DMS79 treated with DMSO at 0.1 percent for 48 hours (cell line): ENCODE measurements at places on chromosomes 4 and X.

GRCh38 chr4:52956691-52957090, 94.6 kb downstream of the RASL11B start:
- no peak for DNase-seq

DNA sequence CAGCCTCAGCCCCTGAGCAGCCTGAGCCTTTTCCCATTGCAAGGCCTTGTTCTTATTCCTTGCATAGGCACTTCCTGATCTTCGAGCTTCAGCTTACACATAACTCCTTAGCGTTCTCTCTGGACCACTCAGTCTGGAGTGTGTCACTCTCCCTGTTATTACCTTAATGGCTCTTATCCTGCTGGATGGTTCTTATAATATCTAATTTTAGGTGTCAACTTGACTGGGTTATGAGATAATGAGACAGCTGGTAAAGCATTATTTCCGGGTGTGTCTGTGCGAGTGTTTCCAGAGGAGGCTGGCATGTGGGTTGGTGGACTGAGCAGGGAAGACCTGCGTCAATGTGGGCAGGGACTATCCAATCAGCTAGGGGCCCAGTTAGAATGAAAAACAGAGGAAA, 75.7 kb downstream of the HAUS3 start:
- peak; percentile 23 for DNase-seq

DNA sequence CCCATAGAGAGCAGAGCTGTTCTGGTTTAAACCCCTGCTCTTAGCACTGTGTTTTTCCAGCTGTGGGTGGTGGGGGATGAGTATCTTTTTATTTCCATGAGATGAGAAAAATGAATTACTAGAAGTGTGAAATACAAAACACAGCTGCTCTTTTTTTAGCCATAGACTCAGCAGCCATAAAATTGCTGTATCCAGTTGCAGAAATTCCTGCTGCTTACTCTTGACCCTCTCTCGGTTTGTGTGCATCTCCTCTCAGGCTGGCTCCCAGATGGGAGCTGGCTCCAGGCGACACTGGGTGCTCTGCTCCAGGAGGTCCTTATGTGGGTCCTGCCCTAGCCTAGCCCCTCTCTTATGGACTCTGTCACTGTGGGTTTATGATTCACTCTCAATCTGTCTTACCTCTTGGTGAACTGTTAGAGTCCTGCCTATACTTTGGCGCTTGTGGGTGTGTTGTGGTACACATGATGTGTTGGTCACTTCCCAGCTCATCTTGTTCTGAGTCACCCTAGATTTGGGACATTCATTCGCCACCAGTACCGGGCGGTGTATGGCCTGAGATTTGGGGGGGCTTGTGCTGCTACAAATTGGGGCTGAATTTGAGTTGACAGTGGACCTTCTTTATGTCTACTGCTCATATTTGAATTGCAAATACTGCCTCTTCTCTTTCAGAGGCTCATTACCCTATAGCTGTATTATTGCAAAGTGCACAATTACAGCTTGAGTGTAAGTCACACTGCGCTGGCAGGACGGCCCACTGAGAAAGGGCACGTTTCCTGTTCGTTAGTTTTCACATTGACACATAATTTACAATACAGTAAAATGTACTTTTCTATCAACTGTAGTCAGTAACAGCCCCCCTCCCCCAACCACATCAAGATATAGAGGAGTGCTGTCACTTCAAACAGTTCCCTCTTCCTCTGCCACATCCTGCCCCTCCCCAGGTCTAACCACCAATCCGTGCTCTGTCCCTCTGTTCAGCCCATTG, 46.9 kb upstream of the MSANTD1 start:
- DNase-seq: no peak

- DNase-seq: no peak
These were observed 78.4 kb downstream of the GRID2 start for GRCh38 chr4:92382128-92382527.

DNA sequence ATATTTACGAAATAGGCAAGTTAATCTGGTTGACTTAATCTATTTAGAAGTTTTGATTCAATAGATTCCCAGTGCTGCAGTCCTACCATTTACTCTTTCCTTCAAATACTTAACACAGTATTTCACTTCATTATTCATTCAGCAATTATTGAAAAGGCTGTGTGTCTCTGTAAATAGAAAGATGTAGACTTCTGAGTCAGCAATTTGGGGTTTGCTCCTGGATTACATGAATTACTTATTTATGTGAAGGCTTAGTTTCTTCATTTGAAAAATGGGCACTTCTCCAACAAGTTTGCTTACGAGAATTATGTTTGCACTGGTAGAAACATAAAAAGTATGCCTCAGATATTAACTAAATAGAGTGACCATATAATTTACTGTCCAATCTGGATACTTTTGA, 17.4 kb downstream of the ADAM29 start:
- DNase-seq: no peak

DNA sequence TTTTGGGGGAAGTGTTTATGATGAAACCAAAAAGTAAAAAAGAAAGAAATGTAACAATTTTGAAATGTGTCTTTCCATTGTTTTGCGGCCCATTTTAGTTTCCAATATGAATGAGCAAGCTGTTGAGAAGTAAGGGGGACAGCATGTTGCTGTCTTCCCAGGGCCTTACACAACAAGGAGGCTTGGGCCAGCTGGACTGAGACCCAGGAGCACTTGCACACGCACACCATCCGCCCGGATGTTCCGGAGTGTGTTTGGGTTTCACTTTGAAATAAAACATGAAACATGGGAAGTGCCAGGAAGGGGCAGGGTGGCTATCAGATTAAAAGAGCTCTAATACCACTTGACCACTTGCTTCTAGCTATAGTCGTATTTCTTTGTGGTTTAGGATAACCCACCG, 144.4 kb downstream of the NHS start:
- no peak for DNase-seq

- no peak for DNase-seq
These were observed 23.9 kb downstream of the ACSL4 start for GRCh38 chrX:109709129-109709631.

DNA sequence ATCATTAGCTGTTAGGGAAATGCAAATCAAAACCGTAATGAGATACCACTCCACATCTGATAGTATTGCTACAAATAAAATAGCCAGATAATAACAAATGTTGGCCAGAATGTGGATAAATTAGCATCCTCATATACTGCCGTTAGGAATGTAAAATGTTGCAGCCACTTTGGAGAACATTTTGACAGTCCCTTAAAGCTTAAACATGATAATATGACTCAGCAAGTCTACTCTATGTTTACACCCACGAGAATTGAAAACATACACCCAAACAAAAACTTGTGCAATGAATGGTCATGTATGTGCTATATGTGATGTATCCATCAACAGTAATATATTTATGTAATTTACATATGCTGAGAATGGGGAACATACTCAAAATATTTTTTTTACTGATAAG, 78.2 kb downstream of the GSTCD start:
- DNase-seq: no peak

DNA sequence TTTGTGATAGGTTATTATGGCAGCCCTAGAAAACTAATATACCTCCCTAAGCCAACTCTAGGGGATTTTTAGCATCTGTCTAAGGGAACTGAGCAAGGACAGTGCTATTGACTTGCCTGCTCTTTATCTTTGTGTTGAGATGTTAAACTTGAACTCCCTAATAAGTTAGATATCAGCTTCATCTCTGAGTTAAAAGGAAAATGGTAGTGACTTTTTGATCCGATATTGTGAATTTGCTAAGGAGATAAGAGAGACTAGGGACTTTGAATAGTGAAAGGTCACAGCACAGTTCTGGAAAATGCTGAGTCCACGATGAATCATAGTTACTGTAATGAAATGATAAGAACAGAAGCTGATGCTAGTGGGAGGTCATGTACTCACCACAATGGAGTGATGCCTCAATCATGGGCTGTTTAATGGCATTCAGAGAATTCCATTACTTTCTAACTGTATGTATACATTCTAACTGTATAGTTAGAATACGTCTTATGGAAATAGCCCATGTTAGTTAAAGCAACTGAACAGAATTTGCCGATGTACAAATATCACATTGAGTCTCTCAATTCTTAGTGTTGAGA, 147.2 kb downstream of the GLRA3 start:
- no peak for DNase-seq

DNA sequence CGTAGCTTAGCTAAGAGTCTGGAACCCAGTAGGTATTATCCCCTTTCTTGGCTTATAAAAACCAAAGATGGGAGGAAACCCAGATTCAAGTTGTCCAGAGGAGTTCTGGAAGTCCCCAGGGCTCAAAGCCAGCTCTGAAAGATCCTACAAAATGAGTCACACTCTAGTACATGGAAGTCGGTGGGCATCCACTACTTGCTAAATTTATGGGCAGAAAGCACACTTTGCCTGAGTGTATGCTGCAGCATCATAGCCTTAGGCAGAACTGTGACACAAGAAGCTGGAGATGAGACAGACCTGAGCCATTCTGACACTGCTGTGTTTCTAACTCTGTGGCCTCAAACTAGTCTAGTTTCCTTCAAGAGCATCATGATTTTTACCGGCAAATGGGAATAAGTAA, 429.3 kb downstream of the AFF2 start:
- DNase-seq: no peak

DNA sequence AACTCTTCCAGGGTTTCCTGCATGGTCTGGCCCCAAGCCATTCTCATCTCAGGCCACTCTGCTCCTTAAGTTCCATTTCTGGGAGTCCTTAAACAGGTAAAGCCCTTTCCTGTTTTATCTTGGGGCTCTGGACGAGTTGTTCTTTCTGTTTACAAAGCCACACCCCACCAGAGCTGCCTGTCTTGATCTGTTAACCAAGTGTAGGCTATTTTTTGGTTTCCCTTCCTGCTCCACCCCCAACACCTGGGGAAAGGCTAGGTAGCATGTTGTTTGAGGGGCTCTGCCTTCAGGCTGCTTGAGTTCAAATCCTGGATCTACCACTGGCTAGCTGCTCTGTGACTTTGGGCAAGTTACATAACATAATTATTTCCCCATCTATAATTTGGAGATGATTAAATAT, 40.0 kb downstream of the ERVMER34-1 start:
- DNase-seq: no peak

DNA sequence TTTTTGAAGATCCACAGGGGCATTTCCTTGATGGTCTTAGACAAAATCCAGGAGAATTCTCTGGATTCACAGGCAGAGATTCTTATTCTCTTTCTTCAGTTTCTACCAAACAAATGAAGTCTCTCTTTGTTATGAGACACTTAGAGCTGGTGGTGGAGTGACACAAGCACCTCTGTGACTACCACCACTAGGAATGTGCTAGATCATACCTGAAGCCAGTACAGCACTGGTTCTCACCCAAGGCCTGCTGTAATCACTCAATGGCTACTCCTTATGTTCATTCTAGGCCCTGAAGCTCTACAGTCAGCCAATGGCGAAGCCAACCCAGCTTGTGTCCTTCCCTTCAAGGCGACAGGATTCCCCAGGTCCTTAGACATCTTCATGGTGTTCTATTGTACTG, 482.3 kb downstream of the TRAM1L1 start:
- no peak for DNase-seq

DNA sequence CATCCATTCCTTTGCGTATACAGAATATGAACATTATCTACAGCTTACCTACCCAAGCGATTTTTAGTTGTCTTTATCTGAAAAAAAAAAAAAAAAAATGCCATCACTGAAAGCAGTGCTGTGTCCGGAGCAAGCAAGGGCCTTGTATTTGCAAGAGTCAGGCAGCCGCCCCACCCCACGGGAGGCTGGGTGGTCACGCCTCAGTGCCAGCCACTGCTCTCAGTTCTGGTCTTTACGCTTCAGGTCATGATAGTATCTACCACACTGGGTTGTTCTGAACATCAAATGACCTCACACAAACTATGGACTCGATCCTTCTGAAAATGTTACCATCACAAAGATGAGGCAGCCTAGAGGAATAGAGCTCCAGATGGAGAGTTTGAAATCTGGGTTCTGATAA, 62.7 kb upstream of the HELT start:
- no peak for DNase-seq

DNA sequence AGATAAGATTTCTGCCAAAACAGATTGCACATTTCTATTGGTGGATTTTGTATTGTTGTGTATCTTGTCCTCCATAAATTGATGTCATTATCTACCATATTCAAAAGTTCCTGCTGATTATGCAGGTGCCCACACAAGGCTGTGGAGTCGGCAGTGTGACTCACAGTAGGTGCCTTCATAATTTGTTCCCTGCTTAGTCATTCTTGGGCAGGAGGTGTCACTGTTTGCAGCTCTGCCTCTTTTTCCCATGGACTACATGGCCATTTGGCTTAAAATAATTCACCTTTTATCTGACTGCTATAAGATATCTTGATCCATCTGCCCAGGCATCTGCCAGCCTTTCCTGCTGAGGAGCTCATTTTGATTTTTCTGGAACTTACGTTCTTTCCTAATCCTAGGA, 33.6 kb upstream of the ENPEP start:
- no peak for DNase-seq

- no peak for DNase-seq
These were observed 8.4 kb downstream of the HTRA3 start for GRCh38 chr4:8278009-8278395.

GRCh38 chr4:147640331-147640730, 23.1 kb downstream of the TMEM184C start:
- DNase-seq: no peak

GRCh38 chr4:129326571-129327460, 230.9 kb downstream of the C4orf33 start:
- DNase-seq: peak; percentile 81

DNA sequence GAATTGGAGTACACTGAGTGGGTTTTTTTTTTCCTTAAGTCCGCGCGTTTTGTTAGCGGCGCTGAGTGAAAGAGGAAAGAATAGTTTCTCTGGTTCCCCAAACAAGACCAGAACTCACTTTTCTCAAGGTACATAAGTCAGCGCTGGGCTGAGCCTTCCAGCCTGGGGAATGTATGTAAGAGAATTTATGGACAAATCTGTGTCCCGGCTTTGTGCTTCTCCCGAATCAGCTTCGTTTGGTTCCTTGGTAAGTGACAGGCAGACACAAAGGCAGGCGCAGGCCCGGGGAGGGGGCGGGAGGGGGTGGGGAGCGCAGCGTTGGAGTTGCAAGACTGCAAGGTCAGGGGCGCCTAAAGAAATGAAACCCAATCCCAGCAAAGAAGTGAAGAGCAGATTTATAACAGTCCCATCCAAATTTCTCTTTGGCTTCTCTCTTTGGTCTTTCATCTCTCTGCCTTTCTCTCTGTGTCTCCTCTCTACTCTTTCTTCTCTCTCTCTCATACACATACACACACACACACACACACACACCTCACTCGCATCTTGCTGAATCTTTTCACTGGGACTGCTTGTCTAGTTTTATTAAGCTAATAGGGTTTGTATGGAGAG, 981 bp downstream of the TET2 start:
- DNase-seq: peak; percentile 7

DNA sequence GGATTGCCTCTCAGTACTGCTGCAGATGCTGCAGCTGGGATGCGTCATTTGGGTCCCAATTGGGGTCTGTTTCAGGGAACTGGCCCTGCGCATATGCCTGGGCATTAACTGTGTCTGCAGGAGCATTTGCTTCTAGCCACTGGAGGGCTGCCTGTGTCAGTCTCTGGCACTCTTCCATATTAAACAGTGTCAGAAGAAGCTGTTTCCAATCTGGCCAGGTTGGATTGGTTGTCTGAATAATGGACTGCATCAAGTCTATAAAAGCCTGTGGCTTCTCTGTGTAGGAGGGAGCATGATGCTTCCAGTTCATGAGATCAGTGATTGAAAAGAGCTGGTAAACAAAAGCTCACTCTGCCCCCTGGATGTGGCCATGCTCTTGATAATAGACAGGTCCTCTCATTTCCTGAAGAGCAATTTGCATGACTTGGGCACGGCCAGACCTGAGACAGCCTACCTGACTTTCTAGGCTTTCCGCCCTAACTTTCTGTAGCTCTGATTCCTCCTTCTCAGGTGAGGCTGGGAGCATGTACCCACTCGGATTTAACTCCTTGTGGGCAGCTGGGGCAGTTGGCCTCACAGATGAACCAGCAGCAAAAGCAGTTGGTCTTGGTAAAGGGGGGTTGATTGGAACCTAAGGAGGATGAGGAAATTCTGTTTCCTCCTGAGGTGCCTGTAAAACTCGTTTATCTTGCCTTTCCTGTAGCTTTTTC, 29.2 kb downstream of the SULT1E1 start:
- no peak for DNase-seq
